ENCODE measurements at places on chromosomes 11 and 22. TPM values are rescaled to one million over a fixed set of nuclear protein-coding genes. Genes with fewer than 3 reads are reported as not detected.

CRYBA4 gene
- not detected for total RNA-seq

HSPB2 gene
- total RNA-seq: 0.29 TPM

PPP1R14B gene
- 378 TPM for total RNA-seq

YPEL4 gene
- total RNA-seq: 0.32 TPM

CARNS1 gene
- total RNA-seq: 0.14 TPM

UCP3 gene
- 1.2 TPM for total RNA-seq

OTOG gene
- not detected for total RNA-seq

RBMXL2 gene
- not detected for total RNA-seq

THY1 gene
- total RNA-seq: 13.3 TPM

NEFH gene
- total RNA-seq: 0.05 TPM

DDX6 gene
- 19.0 TPM for total RNA-seq

DRD2 gene
- not detected for total RNA-seq

FCHSD2 gene
- total RNA-seq: 8.9 TPM

TH gene
- not detected for total RNA-seq

CNGA4 gene
- 0.07 TPM for total RNA-seq

HBE1 gene
- not detected for total RNA-seq

ASCL2 gene
- total RNA-seq: 0.07 TPM

RFPL1 gene
- total RNA-seq: not detected

CLMP gene
- total RNA-seq: 19.0 TPM

SCGB1D2 gene
- not detected for total RNA-seq

UBQLNL gene
- total RNA-seq: not detected

LUZP2 gene
- total RNA-seq: not detected

JHY gene
- 3.5 TPM for total RNA-seq

TSSK2 gene
- total RNA-seq: not detected

BEST1 gene
- total RNA-seq: 3.0 TPM

FAU gene
- 1,065 TPM for total RNA-seq

NAALADL1 gene
- total RNA-seq: not detected

SLC37A2 gene
- 0.06 TPM for total RNA-seq

LBHD1 gene
- 4.5 TPM for total RNA-seq

H19 gene
- 16.3 TPM for total RNA-seq

RFPL3 gene
- not detected for total RNA-seq

KCNE3 gene
- total RNA-seq: not detected

POLDIP3 gene
- total RNA-seq: 39.1 TPM

SAAL1 gene
- 35.4 TPM for total RNA-seq

KIRREL3 gene
- 11.6 TPM for total RNA-seq

ZNF280B gene
- 1.7 TPM for total RNA-seq

ANO5 gene
- total RNA-seq: 1.6 TPM

FOSL1 gene
- total RNA-seq: 144 TPM

APOL1 gene
- 13.9 TPM for total RNA-seq

PNPLA5 gene
- total RNA-seq: not detected

HEPHL1 gene
- not detected for total RNA-seq

RASD2 gene
- total RNA-seq: 0.80 TPM

KRTAP5-1 gene
- total RNA-seq: not detected

TTLL8 gene
- total RNA-seq: not detected

RIMBP3B gene
- 0.24 TPM for total RNA-seq

EFCAB6 gene
- total RNA-seq: 0.45 TPM

NRIP3 gene
- 1.1 TPM for total RNA-seq

PLEKHB1 gene
- 0.42 TPM for total RNA-seq

OR6M1 gene
- not detected for total RNA-seq

GAB4 gene
- total RNA-seq: not detected

CHRM1 gene
- 0.06 TPM for total RNA-seq

P2RY2 gene
- total RNA-seq: 13.1 TPM

CHRM4 gene
- total RNA-seq: 0.50 TPM

OR52I1 gene
- not detected for total RNA-seq
